ENCODE measurements at places on chromosomes 11 and 22. TPM values are rescaled to one million over a fixed set of nuclear protein-coding genes. Genes with fewer than 3 reads are reported as not detected.

- DNase-seq = no peak
These were observed 11.4 kb downstream of the UCP2 start for GRCh38 chr11:73971175-73971719.

DNA sequence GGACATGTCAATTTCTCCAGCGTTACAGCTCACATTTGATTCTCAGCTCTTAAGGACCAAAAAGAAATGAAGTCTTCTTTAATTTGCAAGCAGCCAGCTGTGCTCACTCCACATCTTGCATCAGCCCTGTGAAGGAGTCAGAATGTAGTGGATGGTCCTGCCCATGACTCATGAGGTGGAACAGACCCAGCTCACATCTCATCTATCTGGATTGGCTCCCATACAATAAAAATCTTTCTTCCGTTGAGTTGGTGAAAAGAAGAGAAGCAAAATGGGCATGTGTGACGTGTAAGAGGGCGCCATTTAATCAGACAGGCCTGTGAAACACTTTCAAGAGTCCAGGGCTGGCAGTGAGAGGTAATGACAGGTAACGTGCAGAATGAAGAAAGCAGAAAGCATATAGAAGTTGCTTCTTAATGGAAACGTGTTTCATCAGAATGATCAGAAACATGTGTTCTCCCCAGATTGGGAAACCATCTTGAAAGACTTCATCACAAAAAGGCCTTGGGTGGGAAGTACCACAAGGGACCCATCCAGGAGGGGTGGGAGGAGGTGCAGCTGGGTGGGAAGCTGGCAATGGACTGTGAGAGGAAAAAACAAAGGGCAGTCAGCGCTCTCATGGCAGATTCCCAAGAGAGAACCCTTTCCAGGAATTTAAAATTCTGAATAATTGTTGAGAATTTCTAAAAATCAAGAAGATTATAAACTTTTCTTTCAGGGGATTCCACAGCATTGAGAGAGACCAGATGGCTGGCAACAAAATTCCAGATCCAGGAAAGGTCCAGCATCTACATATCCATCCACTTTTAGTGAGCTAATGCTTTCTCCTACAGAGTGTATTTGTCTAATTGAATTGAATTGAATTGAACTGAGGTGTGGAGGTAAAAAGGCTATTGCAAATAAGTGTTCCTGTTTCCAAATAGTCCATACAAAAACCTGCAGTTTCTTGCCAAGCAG is 57.0 kb downstream of the ETS1 start:
- no peak for DNase-seq

GRCh38 chr11:93279851-93280347 is 50.6 kb upstream of the DEUP1 start:
- DNase-seq = no peak

- no peak for DNase-seq
These were observed 187.1 kb downstream of the ARHGAP42 start for GRCh38 chr11:100874203-100874602.

GRCh38 chr22:24510637-24511625 is 15.8 kb downstream of the UPB1 start:
- no peak for DNase-seq

DNA sequence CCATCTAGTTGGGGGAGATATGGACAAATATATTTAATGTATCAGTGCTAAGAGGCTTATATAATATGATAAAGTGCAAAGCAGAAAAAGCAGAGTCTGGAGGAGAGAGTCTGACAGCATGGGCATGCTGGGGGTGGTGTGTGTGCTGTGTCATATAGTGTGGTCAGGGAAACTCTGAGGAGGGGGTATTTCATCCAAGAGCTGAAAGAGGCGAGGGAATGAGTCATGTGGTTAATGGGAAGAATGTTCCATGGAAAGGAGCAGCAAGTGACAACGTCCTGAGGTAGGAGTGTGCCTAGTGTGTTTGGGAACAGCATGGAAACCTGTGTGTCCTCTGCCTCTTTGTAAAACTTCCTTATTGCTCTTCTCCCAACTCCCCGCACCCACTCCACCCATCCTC is 38.0 kb downstream of the EIF3F start:
- DNase-seq = no peak

DNA sequence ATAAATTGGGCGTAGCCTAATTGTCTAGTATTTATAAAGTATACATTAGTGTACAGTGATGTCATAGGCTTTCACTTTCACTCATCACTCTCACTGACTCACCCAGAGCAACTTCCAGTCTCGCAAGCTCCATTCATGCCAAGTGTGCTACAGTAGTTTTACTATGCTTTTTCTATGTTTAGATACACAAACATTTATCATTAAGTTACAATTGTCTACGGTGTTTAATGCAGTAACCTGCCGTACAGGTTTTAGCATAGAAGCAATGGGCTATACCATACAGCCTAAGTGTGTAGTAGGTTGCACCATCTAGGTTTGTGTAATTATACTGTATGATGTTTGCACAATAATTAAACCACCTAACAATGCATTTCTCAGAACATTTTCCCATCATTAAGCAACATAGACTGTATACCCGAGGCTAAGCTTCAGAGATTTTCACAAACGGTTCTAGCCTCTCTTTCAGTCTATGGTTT is 17.5 kb downstream of the OR9G1 start:
- DNase-seq = no peak

DNA sequence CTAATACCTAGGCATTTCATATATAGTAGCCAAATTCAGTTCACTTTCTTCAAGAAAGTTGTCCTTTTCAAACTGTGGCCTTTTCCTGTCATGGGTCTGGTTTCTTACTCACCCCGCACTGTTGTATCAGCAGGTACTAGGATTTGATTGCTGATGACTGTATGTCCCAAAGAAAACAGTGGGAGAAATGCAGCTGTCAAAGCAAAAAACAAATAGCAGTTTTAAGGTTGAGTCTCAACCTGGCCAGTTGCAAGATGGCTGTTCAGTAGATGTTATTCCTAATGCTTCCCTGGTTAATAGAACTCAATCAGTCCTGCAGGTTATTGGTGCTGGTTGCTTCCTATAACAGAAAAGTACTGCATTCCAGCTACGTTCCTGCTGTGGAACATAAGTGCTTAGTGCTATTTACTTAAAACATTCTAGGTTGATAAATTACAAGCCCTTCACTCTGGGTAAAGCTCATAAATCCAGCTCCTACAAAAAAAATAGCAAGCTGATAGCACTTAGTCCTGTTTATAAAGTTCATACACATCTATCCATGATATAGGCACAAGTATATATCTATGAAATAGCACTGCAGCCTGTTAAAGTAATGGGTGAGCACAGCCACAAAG is 26.6 kb downstream of the NF2 start:
- no peak for DNase-seq

DNA sequence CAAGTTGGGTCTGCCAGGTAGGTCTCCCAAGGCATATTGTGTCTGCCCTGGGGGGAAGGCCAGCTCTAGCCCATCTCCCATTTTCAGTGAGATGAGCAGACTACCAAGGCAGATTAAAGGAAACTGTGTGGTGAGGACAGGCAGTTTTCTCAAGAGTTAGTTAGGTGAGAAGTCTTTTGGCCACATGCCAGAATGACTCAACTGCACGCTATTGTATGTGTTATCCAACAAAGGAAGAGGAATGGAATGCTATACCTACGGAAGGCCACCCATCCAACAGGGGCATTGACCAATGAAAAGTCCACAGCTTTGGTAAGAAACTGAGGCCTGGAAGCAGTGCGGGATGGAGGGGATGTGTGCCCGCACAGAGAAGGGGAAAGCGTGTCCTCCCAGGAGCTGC is 941.7 kb downstream of the NTM start:
- DNase-seq = no peak

Gene DEFB131B
- total RNA-seq = not detected
